Effector memory CD4-positive, alpha-beta T cell (primary cell): ENCODE measurements at places on chromosomes 2 and 18.

DNA sequence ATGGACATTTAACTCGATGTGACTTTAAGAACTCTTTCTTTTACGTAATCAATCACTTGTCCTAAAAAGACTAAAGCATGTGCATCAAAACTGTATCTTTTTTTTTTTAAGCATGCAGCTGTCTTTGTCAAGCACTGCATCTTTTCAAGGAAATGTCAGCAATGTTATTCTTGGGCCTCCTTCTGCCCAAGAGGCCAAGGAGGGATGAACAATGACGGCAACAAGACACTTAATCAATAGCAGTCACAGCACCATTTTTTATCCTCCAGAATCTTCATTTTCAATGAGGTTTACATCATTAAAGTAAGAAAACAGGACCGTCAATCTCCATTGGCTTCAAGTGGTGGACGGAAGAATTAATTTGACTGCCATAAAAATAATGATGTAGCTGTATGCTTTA, 253.8 kb downstream of the AFF3 start:
- DNase-seq: no peak

- no peak for DNase-seq
Measured at GRCh38 chr18:65934874-65935273, 184.1 kb downstream of the CDH7 start.

DNA sequence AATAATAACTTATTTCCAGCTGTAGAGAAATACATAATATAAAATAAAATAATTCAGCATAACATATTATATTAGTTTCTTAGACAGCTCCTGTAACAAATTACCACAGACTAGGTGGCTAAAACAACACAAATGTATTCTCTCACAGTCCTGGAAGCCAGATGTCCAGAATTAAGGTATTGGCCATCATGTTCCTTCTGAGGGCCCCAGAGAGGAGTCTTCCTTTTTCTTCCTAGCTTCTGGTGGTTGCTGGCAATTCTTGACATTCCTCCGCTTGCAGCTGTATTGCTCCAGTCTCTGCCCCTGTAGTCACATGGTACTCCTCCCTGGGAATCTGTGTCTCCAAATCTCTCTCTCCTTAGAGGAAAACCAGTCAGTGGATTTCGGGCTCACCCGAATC, 146.8 kb downstream of the RBM43 start:
- DNase-seq: no peak

- DNase-seq: peak; percentile 50
Measured at GRCh38 chr2:27262379-27263286, at the start of gene SLC30A3. SLC30A3 (minus strand) TSS chr2:27263047; CDS start chr2:27262906, 141 bp downstream.

- peak; percentile 14 for DNase-seq
Measured at GRCh38 chr2:233240897-233241296, 10.6 kb upstream of the ATG16L1 start.

DNA sequence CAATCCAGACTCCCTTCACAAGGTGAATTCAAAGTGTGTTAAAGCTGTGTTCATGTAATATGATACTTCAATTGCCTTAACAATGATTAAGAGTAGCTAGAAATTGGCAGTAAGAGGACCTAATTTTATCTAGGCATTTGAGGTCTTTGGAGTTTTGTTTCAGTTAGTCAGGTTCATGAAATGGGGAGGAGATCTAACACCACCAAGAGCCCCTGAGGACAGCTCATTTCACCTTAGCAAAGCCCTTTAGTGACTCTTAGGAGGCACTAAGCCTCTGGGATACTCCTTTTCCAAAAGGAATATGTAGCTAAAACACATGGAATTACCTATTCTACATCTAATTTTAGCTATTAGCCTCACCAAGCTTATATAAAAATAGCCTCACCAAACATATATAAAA, 716.5 kb upstream of the RAB6C start:
- no peak for DNase-seq

- DNase-seq: no peak
Measured at GRCh38 chr2:198106621-198107385, 302.4 kb downstream of the PLCL1 start.

DNA sequence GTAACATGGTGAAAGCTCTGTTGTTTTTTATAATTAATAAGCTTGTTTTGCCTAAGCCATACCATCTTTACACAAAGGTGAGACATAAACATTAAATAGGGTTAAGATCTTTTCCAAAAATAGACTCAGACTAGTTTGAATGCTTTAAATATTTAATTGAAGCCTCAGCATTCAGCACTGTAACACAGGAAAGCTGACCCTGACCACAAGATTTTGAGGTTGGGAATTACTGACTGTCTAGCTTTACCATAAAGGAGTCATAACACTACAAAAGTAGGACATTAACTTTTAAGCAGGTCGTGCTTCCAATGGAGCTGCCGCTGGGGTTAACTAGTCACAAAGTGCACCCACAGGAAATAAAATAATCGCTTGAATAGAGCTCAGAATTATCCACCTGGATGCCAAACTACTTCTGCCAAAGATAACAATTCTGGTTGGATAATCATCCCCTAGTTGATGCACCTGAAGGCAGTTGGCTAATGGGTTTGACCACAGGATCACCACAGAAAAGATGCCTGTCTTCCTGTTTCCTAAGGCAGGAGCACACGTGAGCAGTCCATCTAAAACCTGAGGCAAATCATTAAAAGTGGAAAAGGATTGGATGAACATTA, 106.2 kb downstream of the COBLL1 start:
- DNase-seq: no peak

- DNase-seq: peak; percentile 80
Measured at GRCh38 chr2:208265801-208266552, at the start of gene PIKFYVE. PIKFYVE (plus strand) TSS chr2:208266255; CDS start chr2:208271520, 5,265 bp downstream.

- DNase-seq: peak; percentile 13
Measured at GRCh38 chr2:160388464-160389263, 104.9 kb downstream of the RBMS1 start.

- DNase-seq: no peak
Measured at GRCh38 chr2:200786826-200787225, 24.9 kb upstream of the BZW1 start.

- DNase-seq: no peak
Measured at GRCh38 chr2:225104971-225105370, 62.7 kb upstream of the DOCK10 start.

GRCh38 chr2:217203086-217203485, 343.2 kb upstream of the TNP1 start:
- no peak for DNase-seq

- no peak for DNase-seq
Measured at GRCh38 chr2:128169497-128169896, 78.5 kb downstream of the UGGT1 start.

DNA sequence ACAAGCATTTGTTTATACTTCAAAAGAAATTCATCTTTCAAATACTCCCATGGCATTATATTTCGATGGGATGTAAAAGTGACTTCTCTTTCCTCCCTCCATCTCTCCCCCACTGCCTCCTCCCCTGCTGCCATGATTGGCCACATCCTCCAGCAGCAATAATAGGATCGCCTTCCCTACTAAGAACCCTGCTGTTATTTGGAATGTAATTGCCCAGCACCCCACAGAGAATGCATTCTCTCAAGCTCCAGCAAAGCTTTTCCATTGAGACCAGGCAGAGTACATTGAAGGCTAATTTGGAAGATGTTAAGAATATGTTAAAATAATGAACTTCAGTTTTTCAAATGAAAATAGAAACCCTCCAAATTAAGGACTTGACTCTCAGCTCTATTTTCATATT, 375.4 kb upstream of the ACVR2A start:
- no peak for DNase-seq

DNA sequence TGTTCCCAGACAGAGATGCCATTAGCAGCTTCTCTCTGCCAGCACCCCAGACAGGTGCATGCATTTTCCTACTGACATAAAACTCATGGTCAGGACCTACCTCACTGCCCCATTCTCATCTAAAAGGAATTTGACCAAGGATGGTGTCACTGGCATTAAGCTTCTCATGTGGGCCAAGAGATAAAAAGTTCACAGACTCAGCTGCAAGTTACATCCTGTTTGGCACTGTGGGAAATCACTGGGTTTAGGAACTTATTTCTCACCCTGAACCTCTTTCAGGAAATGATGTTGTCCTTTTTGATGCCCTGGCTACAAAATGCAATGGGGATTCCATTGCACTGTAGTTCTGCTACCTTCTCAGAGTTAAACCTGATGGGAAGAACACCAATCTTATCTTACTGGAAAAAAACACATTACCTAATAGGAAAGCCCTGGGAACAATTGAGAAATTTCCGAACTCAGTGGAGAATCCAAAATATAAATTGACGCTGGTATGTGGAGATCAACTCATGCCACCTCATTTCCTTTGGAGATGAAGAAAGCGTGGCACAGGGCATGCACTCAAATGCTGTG, 252.1 kb upstream of the COPS8 start:
- DNase-seq: no peak

DNA sequence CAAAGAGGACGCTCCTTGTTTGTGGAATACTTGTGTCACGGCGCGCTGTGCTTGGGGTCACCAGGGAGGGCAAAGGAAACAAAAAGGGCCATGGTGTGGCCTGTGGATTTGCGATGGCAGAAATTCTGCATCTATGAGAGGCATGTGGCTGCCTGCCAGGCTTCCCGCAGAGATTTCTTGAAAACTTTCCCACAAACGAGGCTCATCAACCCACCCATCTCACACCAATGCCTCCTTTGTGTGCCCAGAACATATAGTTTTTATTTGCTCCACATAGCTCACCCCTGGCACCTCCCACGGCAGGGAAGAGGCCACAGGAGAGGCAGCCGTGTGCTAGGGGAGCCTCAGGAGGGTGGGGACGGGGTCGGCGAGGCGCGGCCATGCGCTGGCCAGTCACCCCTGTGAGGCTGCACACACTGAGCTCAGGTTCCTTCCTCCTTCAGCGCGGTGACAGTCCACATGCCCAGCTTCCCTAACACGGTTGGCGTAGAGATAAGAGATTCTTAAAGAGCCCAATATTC, 100.3 kb downstream of the MBP start:
- DNase-seq: no peak

DNA sequence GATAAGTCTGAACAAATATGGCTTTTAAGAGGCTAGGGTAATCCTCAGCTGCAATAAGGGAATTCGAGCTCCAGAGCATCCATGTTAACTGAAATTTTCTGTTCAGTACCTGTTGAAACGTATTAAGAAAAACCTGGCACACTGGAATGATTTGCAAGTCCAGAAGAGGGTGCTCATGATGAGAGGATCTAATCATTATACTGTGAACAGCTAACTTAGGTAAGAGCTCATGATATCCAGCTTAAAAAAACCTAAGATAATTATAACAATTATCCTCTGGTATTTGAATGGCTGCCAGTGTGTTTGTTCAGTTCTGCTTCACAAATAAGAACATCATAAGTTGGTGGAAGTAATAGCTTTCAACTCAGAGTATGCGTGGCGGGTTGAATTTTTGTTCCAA, 1118.3 kb upstream of the DDX18 start:
- no peak for DNase-seq

GRCh38 chr2:111239581-111240249, 119.0 kb downstream of the BCL2L11 start:
- no peak for DNase-seq

- no peak for DNase-seq
Measured at GRCh38 chr2:27596627-27597026, 13.8 kb downstream of the ZNF512 start.

- peak; percentile 34 for DNase-seq
Measured at GRCh38 chr2:219495531-219496122, 3.1 kb upstream of the GMPPA start.

DNA sequence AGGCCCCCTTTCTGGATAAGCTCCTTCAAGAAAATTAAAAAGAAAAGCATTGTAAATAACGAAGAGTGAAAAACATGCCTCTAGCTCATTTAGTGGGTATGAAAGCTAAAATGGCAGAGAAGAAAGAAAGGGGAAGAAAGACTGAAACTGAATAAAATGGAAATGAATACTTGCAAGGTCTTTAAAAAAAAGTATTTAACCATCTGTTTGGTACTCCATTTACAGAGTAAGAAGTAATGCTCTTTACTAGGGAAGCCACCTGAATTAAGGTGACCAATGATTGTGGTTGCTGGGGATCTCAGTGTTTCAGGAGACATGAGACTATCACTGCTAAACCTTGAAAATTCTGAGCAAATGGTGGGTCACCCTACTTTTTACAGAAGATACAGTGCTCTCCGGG, 17.7 kb upstream of the ARL5A start:
- DNase-seq: no peak

DNA sequence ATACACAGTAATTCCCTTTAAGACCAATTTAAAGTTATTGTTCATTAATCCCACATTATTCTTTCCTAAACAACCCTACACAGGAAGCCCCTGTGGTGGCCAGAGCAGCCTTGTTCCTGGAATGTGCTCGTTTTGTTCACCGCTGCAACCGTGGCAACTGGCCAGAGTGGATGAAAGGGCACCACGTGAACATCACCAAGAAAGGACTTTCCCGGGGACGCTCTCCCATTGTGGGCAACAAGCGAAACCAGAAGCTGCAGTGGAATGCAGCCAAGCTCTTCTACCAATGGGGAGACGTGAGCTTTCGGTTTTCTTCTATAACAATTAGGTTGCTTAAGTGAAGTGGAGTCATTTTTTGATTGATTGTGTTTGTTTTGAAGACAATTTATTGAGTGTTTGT, 101.0 kb downstream of the UNC80 start:
- no peak for DNase-seq

GRCh38 chr2:96477458-96477857, 27.7 kb downstream of the NEURL3 start:
- no peak for DNase-seq

DNA sequence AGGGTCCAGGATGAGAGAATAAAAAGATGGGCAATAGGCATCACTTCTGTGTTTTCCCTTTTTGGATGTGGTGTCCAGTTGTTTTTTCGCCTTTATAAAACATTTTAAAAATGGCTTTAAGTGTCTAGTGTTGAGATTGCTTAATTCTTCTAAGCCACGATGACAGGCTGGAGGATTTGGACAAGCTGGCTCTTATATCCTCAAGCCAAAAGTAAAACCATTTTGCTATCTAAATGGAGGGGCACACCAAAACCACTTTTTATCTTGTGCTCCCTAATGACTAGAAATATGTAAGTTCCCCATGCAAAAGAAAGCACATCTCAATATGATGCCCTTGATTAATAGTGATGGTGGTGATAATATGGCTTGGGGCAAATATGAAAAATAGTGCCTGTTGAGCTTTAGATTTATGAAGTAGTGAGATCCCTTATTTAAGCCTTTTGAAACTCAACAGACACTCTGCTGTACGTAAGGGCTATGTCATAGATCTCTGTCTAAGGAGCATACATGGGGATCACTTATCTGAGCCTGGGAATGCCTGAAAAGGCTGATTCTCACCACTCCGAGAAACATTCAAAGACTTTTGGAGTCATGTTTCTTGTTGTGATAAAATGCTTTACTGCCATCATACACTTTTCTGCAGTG, 185.5 kb downstream of the KCNS3 start:
- DNase-seq: no peak

GRCh38 chr2:134174711-134175110, 79.2 kb upstream of the MGAT5 start:
- no peak for DNase-seq

DNA sequence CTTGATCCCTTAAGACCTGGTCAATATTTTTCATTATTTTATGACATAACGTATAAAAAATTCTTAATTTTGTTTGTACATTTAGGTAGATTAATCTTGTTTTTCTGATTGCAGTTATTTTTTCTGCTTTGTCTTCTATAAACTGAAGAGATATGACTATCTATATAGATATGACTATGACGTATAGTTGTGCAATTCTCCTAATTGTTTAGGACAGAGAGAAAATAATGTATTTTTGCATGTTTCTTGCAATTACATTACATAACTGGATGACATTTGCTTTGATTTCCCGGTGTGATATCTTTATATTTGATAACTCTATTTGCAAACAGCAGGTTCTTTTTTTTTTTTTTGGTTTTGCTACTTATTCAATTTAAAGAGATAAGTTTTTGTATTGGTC, 310.2 kb upstream of the REG3G start:
- no peak for DNase-seq

GRCh38 chr2:188279093-188279445, 12.6 kb upstream of the GULP1 start:
- no peak for DNase-seq
